ENCODE measurements at places on chromosomes 12 and 14. TPM values are rescaled to one million over a fixed set of nuclear protein-coding genes. Genes with fewer than 3 reads are reported as not detected.

Gene LMO3
- 130 TPM for total RNA-seq

GRCh38 chr12:116624516-116624915 is 65.3 kb downstream of the MAP1LC3B2 start:
- no peak for DNase-seq

GRCh38 chr12:110543965-110544364 is 39.2 kb downstream of the PPTC7 start:
- no peak for DNase-seq

Gene PLCZ1
- not detected for total RNA-seq

DNA sequence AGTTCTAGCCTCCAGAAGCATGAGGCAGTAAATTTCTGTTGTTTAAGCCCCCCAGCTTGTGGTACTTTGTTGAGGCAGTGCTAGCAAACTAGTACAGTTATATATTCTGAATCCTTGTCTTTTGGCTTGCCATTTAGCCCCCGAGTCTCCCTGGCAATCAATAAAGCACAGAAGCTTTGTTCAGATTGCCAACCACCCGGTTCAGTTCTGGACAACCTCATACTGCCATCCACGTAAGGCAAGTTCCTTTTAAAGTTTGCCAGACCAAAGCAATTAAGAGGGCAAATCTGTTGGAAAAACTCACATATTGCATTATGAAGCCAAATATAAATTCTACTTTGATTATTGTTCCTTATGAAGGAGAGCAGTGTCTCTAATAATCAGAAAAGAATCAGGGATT is 67.1 kb downstream of the RERG start:
- no peak for DNase-seq

Gene GYS2
- total RNA-seq: not detected

DNA sequence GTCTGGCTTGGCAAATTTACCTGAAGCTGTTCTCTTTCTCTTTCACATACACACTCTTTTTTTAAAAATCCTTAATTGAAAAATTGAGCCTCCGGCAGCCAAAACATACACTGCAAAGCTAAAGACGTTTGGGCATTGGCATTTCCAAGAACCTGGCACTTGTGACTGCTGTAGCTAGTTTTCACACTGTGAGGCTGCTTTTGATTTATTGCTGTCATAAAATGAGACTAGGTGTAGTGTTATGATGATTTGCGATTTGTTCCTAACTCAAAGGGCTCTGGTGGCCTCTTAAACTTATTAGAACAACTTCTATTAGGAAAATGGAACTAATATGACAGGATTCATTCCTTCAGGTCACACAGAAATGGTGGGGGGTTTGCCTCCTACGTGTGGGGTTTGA is 377.1 kb upstream of the FAR2 start:
- no peak for DNase-seq

DNA sequence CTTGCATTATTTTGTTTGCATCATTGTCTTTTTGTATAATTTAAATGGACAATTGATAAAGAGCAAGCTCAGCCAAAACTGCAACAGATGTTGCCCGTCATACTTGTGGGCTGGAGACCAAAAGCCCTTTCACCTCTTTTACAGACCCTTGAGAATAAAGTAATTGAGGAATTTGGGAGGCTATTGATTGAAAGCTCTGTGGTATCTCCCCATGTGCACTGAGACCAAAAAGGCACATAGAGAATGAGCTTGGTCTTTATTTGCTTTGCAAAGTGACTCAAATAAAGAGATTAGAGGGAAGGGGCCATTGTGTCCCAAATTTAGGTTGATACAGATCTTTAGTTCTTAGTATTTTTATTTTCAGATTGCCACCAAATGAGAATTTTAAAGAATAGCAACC is 617.6 kb downstream of the TRHDE start:
- DNase-seq: no peak

DNA sequence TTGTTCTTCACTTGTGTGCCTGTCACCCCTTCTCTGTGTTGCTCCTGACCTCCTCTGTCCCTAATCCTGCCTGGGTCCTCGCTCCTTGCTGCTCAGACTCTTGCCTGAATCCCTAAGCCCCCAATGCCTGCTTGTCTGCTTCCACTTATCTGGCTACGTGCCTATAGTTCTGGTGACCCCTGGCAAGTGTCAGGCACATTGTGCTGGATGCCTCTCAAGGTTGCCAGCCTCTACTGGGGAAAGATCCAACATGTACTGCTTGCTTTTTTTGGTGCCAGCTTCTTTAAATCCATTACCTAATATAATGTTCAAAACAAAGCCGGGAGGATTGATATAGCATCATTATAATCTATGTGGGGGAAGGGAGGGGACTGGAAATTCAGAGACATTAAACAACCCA is 448.0 kb upstream of the CCDC196 start:
- no peak for DNase-seq

DNA sequence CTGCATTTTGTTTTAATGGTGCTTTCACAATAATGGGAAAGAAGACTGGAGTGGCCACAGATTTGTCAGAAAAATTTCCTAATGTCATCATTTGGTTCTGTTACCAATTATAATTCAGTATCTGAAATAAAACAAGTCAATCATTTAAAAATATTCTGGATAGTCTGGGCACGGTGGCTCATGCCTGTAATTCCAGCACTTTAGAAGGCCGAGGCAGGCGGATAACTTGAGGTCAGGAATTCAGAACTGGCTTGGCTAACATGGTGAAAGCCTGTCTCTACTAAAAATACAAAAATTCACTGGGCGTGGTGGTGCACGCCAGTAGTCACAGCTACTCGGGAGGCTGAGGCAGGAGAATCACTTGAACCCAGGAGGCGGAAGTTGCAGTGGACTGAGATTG is 4.0 kb upstream of the LIMA1 start:
- DNase-seq: no peak

Gene IFI27
- total RNA-seq: 5.6 TPM

- no peak for DNase-seq
Observed at GRCh38 chr14:73776194-73776537, 62.0 kb upstream of the PNMA1 start.
